ENCODE measurements at places on chromosomes 12 and 14.

- DNase-seq: no peak
These were observed 177.7 kb upstream of the FRMD6 start for GRCh38 chr14:51473808-51474565.

DNA sequence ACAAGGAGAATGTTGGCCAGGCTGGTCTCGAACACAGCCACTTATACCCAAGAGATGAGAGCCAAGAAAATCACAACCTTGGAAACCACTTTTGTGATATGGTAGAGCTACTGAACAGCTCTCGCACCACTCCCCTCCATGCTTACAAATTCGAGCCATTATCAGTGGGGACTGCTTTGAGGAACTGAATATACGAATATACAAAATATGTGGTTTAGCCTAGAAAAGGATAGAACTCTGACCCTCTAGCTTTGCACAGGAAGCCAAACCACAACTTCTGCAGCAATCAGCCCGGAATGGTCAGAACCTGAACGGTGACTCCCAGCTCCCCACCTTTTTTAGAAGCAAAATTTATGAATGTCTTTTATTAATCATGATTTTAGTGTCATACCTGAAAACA is 129.8 kb upstream of the TMEM132C start:
- no peak for DNase-seq

GRCh38 chr12:58247633-58248032 is 306.3 kb downstream of the ATP23 start:
- DNase-seq: no peak

DNA sequence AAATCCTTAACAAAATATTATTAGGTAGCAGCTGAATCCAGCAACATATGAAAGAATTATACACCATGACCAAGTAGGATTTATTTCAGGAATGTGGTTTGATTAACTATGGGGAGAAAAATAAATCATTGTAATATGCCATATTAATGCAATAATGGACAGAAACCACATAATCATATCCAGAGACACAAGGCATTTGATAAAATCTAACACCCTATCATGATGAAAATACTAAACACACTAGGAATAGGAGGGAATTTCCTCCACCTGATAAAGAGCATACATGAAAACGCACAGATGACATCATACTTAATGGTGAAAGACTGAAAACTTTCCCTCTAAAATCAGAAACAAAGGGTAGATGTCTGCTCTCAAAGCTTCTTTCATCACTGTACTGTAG is 238.9 kb downstream of the PHLDA1 start:
- no peak for DNase-seq
